ENCODE measurements at places on chromosomes 3 and 15. TPM values are rescaled to one million over a fixed set of nuclear protein-coding genes. Genes with fewer than 3 reads are reported as not detected.

GCHFR gene
- polyA plus RNA-seq = 16.8 TPM

DNA sequence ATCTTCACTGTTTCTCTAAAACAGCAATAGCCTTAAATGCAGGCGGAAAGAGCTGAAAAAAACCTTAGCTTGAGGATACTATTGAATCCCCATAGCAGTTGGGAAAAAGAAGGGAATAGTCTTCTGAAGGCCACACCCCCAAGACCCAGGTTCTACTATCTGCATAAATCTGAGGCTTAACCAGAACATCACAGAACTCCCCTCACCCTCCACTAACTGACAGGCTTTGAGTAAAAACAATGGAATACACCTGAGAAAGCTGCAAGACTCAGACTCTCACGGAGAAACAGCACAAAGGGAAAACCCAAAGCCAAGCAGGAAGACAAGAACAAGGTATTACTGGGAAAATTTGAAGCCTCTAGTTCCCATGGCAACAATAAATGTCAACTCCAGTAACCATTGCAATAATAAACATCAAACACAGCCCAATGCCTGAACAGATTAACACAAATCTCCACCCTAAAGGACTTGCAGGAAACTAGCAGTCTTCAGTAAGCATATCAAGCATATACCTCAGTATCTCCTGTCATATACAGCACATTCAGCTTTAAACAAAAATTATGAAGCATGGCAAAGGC lies 56.4 kb downstream of the TMCC1 start:
- DNase-seq = no peak
- H3K36me3 ChIP-seq = no peaks in the 10 kb centered on the region
- no peak overlapping the region for H3K27ac ChIP-seq
- no peak overlapping the region for H3K4me3 ChIP-seq
- peaks cover 9% of the 10 kb centered on the region for H3K4me1 ChIP-seq

RAB27A gene
- 29.6 TPM for polyA plus RNA-seq

SCAMP2 gene
- polyA plus RNA-seq = 56.2 TPM

ATP8B4 gene
- polyA plus RNA-seq = 2.8 TPM

DNA sequence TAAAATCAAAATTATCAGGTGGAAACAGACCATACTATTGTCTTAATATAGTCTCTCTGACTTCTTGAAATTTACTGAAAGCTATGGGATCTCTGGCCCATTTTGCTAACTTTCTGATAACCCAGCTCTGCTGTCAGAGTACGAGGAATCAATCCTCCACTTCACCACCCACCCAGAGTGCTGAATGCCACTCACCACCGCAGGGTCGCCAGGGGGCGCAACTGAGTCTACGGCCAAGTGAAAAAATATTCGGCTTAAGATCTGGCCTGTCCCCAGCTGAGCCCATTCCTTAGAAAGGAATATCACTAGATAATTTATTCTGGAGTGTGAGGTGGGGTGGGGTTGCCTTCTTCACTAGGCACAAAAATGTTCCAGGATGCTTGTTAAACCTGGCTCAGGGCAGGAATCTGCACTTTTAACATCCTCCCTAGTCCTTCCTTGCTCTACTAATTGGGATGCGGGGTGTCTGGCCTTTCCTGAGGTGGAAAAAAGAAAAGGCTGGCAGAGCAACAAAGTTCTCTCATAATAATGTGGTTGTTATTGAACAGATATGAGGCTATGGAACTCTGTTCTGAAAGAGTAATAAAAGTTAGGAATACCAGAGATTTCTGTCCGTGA lies 520.6 kb downstream of the MFSD1 start:
- no peaks in the 10 kb centered on the region for H3K36me3 ChIP-seq
- DNase-seq = no peak
- H3K4me3 ChIP-seq = no peak overlapping the region
- no peaks in the 10 kb centered on the region for H3K4me1 ChIP-seq
- no peaks in the 10 kb centered on the region for H3K27me3 ChIP-seq
- H3K27ac ChIP-seq = no peak overlapping the region

SAMMSON gene
- polyA plus RNA-seq = 0.14 TPM

CCDC54 gene
- polyA plus RNA-seq = 0.18 TPM

- peaks cover 7% of the 10 kb centered on the region for H3K27me3 ChIP-seq
- no peak for DNase-seq
- H3K4me1 ChIP-seq = no peaks in the 10 kb centered on the region
Observed at GRCh38 chr3:72289692-72290071, 504.7 kb upstream of the PROK2 start.

NEK10 gene
- 2.9 TPM for polyA plus RNA-seq

P2RY13 gene
- 1.1 TPM for polyA plus RNA-seq

P2RY14 gene
- polyA plus RNA-seq = 6.4 TPM

SAXO2 gene
- polyA plus RNA-seq = 16.1 TPM

- no peak overlapping the region for H3K4me3 ChIP-seq
- H3K27me3 ChIP-seq = no peaks in the 10 kb centered on the region
Observed at GRCh38 chr3:143307613-143308183, 188.1 kb downstream of the CHST2 start.

- DNase-seq = no peak
- no peak overlapping the region for H3K4me3 ChIP-seq
- H3K36me3 ChIP-seq = no peaks in the 10 kb centered on the region
- H3K4me1 ChIP-seq = no peaks in the 10 kb centered on the region
- H3K27ac ChIP-seq = no peak overlapping the region
Observed at GRCh38 chr3:13266005-13266404, 154.1 kb downstream of the NUP210 start.

DPPA2 gene
- polyA plus RNA-seq = not detected

PGBD4 gene
- 2.2 TPM for polyA plus RNA-seq

GRCh38 chr3:70606018-70606417 lies 293.6 kb upstream of the MDFIC2 start:
- H3K36me3 ChIP-seq = no peaks in the 10 kb centered on the region
- H3K4me1 ChIP-seq = no peaks in the 10 kb centered on the region
- no peak overlapping the region for H3K4me3 ChIP-seq
- DNase-seq = no peak

GRCh38 chr3:141972399-141972798 lies 96.0 kb downstream of the ATP1B3 start:
- no peak for DNase-seq
- no peak overlapping the region for H3K27ac ChIP-seq
- H3K4me1 ChIP-seq = no peaks in the 10 kb centered on the region
- no peak overlapping the region for H3K4me3 ChIP-seq
- H3K27me3 ChIP-seq = no peaks in the 10 kb centered on the region

GRCh38 chr3:139696314-139696604 lies 18.5 kb upstream of the NMNAT3 start:
- no peaks in the 10 kb centered on the region for H3K4me1 ChIP-seq
- no peaks in the 10 kb centered on the region for H3K27me3 ChIP-seq
- DNase-seq = no peak

GRCh38 chr3:175741951-175742350 lies 882.8 kb downstream of the NAALADL2 start:
- no peaks in the 10 kb centered on the region for H3K27me3 ChIP-seq
- no peaks in the 10 kb centered on the region for H3K36me3 ChIP-seq
- H3K4me3 ChIP-seq = no peak overlapping the region
- no peaks in the 10 kb centered on the region for H3K4me1 ChIP-seq
- DNase-seq = no peak

DNA sequence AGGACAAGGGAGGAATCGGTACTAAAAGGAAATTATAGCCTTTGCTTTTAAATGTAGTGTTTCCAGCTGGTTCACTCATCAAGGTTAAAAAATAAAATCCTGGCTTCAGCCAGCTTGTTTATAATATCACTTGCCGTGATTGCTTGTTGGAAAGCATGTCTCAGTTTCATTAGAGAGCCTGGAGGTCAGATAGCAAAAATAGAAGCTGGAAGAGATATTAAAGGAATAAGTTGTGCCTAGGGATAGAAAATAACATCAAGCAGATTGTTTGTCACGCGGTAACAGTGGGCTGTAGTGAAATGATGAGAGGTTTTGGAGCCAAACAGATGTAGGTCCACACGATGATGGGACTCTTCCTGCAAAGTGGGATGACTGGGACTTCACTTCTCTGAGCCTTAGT lies 17.7 kb upstream of the SLMAP start:
- H3K27me3 ChIP-seq = no peaks in the 10 kb centered on the region
- H3K36me3 ChIP-seq = no peaks in the 10 kb centered on the region
- H3K27ac ChIP-seq = no peak overlapping the region
- no peak overlapping the region for H3K4me3 ChIP-seq

DNA sequence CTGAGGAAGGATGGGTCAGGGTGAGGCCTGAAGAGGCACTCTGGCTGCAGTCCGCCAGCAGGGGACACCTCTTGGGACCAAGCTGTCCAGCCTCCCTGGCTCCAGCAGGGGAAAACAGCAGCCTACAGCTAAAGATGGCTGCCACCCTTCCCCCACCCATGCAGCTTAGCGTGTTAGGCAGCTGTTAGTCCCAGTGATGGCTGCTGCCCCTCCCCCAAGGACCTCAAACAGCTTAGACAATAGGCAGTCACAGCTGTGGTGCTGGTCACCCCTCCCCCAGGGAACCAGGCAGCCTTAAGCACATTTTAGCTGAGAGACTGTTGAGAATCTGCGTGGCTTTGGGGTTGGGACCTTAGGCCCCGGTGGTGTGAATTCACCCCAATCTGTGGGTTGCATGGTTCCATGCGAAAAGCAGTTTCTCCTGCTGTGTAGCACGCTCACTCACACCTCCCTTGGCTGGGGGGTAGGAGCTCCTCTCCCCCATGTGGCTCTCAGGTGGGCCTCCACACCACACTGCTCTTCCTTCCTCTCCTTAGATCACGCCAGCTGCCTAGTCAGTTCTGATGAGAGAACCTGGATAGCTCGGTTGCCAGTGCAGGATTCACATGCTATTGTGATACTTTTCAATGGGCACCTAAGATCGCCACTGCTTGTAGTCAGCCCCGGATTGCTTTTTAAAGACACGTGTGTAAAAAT lies 140.5 kb upstream of the CADPS start:
- H3K36me3 ChIP-seq = no peaks in the 10 kb centered on the region
- H3K4me1 ChIP-seq = no peaks in the 10 kb centered on the region
- no peaks in the 10 kb centered on the region for H3K27me3 ChIP-seq
- DNase-seq = no peak
- no peak overlapping the region for H3K27ac ChIP-seq

GRCh38 chr3:152860736-152861135 lies 25.8 kb downstream of the P2RY1 start:
- H3K27me3 ChIP-seq = no peaks in the 10 kb centered on the region
- no peaks in the 10 kb centered on the region for H3K36me3 ChIP-seq
- no peak for DNase-seq
- no peak overlapping the region for H3K4me3 ChIP-seq

- peak overlapping the region; percentile 72 for H3K27ac ChIP-seq
- H3K27me3 ChIP-seq = no peaks in the 10 kb centered on the region
- H3K4me3 ChIP-seq = peak overlapping the region; percentile 42
- DNase-seq = no peak
Observed at GRCh38 chr3:197003461-197004385, 25.9 kb downstream of the MELTF start.

- H3K36me3 ChIP-seq = no peaks in the 10 kb centered on the region
- H3K27ac ChIP-seq = no peak overlapping the region
Observed at GRCh38 chr3:141934354-141934753, 57.9 kb downstream of the ATP1B3 start.

FOXB1 gene
- not detected for polyA plus RNA-seq

GRCh38 chr3:101142160-101142559 lies 148.9 kb upstream of the ABI3BP start:
- H3K4me1 ChIP-seq = no peaks in the 10 kb centered on the region
- no peaks in the 10 kb centered on the region for H3K27me3 ChIP-seq
- no peak overlapping the region for H3K27ac ChIP-seq
- H3K36me3 ChIP-seq = no peaks in the 10 kb centered on the region
- no peak for DNase-seq

DNA sequence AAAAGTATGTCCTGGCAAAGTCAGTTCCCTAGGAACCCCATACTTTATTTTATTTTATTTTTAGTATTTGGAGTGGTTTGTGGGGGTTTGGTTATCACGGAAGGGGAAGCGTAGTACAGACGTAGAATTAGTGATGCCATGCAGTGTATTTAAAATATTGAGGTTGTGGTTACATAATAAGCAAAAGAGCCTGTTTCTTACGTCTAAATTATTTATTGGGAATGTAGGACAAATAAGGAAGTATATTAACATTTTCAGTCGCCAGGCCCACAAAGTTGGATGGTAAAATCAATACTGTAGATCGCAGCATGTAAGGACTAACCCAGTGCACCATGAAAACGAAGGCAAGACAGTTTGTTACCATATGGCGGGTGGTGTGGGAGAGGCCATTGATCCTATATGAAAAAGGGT lies 558 bp downstream of the DTWD1 start:
- H3K27ac ChIP-seq = peak overlapping the region; percentile 96
- H3K4me3 ChIP-seq = peak overlapping the region; percentile 61
- no peak for DNase-seq
- H3K36me3 ChIP-seq = no peaks in the 10 kb centered on the region

- no peak overlapping the region for H3K27ac ChIP-seq
- H3K27me3 ChIP-seq = no peaks in the 10 kb centered on the region
- H3K4me3 ChIP-seq = no peak overlapping the region
- no peaks in the 10 kb centered on the region for H3K4me1 ChIP-seq
Observed at GRCh38 chr15:41337631-41338522, 5.2 kb downstream of the NUSAP1 start.

AMOTL2 gene
- 39.7 TPM for polyA plus RNA-seq

KLF15 gene
- polyA plus RNA-seq = 8.4 TPM

GOLGA6D gene
- polyA plus RNA-seq = 0.47 TPM

DNA sequence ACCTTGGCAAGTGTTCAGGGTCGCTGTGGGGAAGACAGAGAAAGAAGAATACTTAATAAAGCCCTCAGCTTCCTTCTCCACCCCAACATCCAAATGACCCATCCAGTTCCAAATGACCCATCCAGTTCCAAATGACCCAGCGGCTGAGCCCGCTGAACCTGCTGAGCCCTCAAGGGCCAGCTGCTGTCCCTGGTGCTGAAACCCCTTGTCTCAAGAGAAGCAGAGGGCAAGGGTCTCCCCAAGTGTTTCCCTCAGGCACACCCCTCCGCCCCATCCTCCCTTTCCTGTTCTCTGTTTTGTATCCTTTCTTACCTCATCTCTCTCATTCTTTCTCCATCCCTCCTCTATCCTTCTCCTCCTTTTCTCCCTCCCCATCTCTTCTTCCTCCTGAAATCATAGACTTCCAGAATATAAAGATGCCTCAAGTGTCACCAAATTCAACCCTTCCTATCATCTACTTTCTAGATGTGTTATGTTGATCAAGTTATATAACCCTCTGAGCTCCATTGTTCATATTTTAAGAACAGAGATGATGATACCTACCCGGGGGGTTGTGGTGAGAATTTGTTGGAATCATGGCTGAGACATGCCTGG lies 29.0 kb downstream of the CCDC33 start:
- no peaks in the 10 kb centered on the region for H3K36me3 ChIP-seq
- peak; percentile 59 for DNase-seq
- peaks cover 59% of the 10 kb centered on the region for H3K27me3 ChIP-seq
- no peaks in the 10 kb centered on the region for H3K4me1 ChIP-seq
- H3K27ac ChIP-seq = no peak overlapping the region

- no peak overlapping the region for H3K4me3 ChIP-seq
- no peaks in the 10 kb centered on the region for H3K36me3 ChIP-seq
- peak overlapping the region; percentile 80 for H3K27ac ChIP-seq
- H3K27me3 ChIP-seq = no peaks in the 10 kb centered on the region
- H3K4me1 ChIP-seq = peaks cover 36% of the 10 kb centered on the region
- no peak for DNase-seq
Observed at GRCh38 chr3:64343689-64344430, 118.6 kb upstream of the PRICKLE2 start.

- H3K36me3 ChIP-seq = no peaks in the 10 kb centered on the region
- DNase-seq = no peak
Observed at GRCh38 chr3:2861920-2862319, 248.3 kb downstream of the IL5RA start.
